ENCODE measurements at places on chromosomes 11 and 22. TPM values are rescaled to one million over a fixed set of nuclear protein-coding genes. Genes with fewer than 3 reads are reported as not detected.

DNA sequence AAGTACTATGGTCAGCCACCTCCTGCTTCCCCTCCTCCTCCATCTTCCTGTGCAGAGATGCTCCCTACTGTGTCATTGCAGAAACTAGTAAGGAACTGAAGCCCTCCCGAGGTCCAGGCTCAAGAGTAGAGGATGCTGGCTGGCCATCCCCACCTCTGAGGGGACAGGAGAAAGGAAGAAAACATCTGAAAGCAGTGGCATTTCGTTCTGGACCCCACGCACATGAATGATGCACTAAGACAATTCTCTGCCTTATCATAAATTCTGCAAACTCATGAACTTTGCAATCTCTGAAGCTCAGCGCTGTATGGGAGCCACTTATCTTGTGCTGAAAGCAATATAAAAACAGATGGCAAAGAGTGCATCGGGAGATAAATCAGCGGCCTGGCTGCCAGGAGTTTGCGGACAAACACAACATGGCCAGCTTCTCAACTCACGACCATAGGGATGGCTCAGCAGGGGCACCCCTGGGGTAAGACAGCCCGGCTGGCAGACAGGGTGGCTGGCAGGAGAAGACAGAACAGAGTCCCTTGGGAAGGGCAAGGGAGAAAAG lies 306.4 kb downstream of the NXPE2 start:
- H3K27me3 ChIP-seq = no peaks in the 10 kb centered on the region
- H3K27ac ChIP-seq = no peak overlapping the region
- H3K36me3 ChIP-seq = no peaks in the 10 kb centered on the region
- no peak for DNase-seq
- H3K4me1 ChIP-seq = no peaks in the 10 kb centered on the region

GRCh38 chr11:47766509-47767227 lies 473 bp downstream of the FNBP4 start:
- peak; percentile 85 for DNase-seq
- H3K4me1 ChIP-seq = peaks cover 2% of the 10 kb centered on the region
- H3K36me3 ChIP-seq = no peaks in the 10 kb centered on the region
- H3K27me3 ChIP-seq = no peaks in the 10 kb centered on the region

GRCh38 chr11:46987183-46987582 lies 50.6 kb downstream of the CSTPP1 start:
- no peaks in the 10 kb centered on the region for H3K4me1 ChIP-seq
- no peaks in the 10 kb centered on the region for H3K27me3 ChIP-seq
- H3K27ac ChIP-seq = no peak overlapping the region
- no peak overlapping the region for H3K4me3 ChIP-seq
- no peaks in the 10 kb centered on the region for H3K36me3 ChIP-seq

DNA sequence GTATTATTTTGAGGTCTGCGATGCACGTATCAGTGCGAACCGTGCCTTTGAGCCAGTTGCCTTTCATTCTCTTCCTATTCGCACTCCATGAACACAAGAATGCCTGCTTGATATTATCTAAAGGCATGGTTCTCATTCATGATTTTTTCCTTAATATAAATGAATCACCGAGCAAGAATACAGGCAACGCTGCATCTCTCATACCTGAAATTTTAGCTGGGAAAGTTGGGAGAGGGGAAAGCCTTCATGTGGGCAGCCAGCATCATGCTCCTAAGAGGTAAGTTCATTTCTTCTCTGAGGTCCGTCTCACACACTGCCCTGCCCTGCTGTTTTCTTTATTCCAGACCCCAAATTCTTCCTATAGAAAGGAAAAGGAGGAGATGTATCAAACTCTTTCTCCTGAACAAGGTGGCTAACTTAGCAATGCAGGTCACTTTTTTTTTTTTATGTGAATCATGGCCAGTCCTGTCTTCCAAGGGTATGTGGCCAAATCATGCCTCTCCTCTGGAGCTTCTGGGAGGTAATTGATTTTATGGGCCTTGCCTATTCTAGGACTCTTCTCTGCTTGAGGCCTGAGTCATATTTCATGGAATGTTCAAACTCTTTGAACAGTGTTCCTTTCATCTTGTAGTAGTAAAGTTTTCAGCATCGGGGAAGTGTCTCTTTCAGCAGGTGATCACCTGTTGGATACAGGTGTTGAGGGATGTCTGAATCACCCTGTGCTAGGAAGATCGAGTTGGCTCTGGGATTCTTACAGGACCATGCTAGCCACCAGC lies 3.2 kb downstream of the GLB1L2 start:
- no peak overlapping the region for H3K4me3 ChIP-seq
- no peak overlapping the region for H3K27ac ChIP-seq
- no peak for DNase-seq
- H3K36me3 ChIP-seq = no peaks in the 10 kb centered on the region

DNA sequence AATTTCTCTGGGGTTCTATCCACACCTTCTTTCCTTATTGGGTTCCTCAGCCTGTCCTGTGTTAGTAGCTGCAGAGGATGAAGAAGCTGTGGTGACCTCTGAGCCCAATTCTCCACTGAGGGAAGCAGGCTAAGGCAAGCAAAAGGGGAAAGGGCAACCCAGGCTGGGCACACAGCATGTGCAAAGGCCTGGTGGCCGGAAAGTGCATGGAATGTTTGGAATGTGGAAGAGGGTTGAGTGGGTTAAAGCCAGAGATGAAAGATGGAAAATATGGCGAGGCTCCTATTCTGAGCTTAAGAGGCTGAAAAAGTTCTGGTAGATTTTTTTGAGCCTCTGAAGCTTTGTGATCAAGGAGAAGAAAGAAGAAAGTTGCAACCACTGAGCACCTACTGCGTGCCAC lies 247.1 kb downstream of the MIAT start:
- H3K36me3 ChIP-seq = no peaks in the 10 kb centered on the region
- no peak overlapping the region for H3K27ac ChIP-seq
- no peak overlapping the region for H3K4me3 ChIP-seq
- H3K4me1 ChIP-seq = no peaks in the 10 kb centered on the region

GRCh38 chr11:26065944-26066343 lies 266.0 kb upstream of the ANO3 start:
- H3K4me3 ChIP-seq = no peak overlapping the region
- H3K36me3 ChIP-seq = no peaks in the 10 kb centered on the region
- no peak overlapping the region for H3K27ac ChIP-seq

GRCh38 chr22:17337639-17338038 lies 31.6 kb upstream of the CECR2 start:
- no peaks in the 10 kb centered on the region for H3K27me3 ChIP-seq
- no peak overlapping the region for H3K4me3 ChIP-seq
- no peaks in the 10 kb centered on the region for H3K4me1 ChIP-seq
- DNase-seq = no peak
- no peaks in the 10 kb centered on the region for H3K36me3 ChIP-seq

CSF2RB gene
- 7.0 TPM for total RNA-seq

All from aorta (tissue), 5 donors.